NCI-H1092 (cell line): ENCODE measurements at places on chromosomes 3 and 15.

DNA sequence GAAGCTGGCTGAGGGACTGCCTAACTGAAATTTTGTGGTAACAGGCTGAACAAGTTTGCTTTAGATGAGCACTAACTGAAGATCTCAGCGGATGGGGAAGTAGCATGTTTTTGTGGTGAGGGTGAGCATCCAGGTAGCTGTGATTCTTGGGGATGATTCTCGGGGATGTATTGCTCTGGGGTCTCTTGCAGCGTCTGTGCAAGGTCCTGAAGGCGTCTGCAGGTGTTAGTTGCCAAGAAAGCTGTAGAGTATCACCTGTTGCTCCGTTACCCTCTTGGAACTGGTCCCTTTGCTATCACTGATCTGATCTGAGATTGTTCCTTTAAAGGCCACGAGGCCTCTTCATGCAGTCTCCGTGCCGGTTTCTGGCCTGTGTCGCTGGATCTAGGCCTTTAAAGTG lies 6.0 kb downstream of the TMED3 start:
- DNase-seq: no peak

GRCh38 chr15:79376383-79376782 lies 55.8 kb upstream of the MINAR1 start:
- no peak for DNase-seq

- no peak for DNase-seq
These were observed 10.0 kb downstream of the FAM98B start for GRCh38 chr15:38463893-38464292.

DNA sequence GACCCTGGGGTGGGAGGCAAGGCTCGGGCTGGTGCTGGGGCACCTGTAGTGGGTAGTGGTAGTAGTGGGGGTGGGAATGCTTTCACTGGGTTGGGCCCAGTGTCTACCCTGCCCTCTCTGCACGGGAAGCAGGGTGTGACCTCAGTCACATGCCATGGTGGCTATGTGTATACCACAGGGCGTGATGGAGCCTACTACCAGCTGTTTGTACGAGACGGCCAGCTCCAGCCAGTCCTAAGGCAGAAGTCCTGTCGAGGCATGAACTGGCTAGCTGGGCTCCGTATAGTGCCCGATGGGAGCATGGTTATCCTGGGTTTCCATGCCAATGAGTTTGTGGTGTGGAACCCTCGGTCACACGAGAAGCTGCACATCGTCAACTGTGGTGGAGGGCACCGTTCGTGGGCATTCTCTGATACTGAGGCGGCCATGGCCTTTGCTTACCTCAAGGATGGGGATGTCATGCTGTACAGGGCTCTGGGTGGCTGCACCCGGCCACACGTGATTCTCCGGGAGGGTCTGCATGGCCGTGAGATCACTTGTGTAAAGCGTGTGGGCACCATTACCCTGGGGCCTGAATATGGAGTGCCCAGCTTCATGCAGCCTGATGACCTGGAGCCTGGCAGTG lies 5.2 kb downstream of the DALRD3 start:
- DNase-seq: no peak

- no peak for DNase-seq
These were observed 25.9 kb upstream of the CRYBG3 start for GRCh38 chr3:97795951-97796350.

DNA sequence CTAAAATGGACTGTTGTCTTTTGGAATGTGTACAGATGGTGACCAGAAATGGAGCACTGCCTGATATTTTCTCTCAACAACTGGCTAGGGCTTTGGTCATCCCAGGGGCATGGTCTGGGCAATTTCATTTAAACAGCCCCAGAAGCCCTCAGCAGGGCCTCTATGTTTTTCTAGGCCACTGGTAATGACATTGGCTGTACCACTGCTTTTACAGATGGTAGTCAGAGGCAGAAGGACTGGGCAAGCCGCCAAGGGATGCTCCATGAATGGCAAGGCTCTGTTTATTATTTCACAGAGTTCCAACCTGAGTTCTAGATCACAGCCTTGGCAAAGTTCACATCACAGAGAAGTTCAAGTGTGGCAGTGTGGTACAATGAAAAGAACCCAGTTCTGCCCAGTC lies 37.0 kb upstream of the LMCD1 start:
- DNase-seq: no peak

DNA sequence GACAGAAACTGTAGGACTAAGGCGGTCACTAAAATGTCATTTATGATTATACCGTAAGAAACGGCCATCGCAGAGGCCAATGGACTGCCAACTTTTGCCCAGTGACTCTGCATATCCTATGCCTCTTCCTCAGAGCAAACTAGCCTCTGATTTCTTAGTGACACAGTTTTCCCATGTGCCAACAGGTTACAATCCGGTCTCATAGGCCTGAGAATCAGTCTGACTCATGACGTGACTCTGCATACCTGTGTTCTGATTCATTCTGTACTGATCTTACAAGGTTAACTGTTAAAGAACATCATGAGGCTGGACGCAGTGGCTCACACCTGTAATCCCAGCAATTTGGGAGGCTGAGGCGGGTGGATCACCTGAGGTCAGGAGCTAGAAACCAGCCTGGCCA lies 17.8 kb downstream of the RUBCN start:
- no peak for DNase-seq

DNA sequence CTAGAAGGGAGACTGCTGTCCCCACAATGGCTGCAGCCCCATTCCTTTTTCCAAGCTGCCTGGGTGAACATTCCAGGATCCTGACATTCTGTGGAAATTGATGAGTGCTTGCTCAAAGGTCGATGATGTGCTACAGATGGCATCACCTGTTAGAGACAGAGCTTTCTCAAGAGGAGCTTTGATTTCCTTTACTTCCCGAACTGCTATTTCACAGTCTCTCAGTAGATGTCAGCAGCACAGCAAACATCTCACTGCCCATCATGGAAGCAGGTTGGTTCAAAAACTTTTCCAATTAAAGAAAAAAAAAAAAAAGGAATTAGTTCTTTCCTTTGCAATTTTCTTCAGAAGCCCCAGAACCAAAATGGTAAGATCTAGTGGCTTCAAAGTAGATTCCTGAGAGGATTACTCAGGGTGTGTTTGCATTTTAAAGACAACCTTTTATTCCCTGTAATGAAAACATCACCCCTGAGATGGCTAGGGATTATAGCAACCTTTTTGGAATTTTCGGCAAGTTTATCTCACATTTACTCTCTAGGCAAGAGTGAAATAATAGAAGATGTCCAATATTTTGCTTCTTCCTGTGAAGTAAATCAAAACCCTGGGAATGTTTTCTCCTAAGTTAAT lies 44.8 kb downstream of the POLR2M start:
- DNase-seq: no peak

DNA sequence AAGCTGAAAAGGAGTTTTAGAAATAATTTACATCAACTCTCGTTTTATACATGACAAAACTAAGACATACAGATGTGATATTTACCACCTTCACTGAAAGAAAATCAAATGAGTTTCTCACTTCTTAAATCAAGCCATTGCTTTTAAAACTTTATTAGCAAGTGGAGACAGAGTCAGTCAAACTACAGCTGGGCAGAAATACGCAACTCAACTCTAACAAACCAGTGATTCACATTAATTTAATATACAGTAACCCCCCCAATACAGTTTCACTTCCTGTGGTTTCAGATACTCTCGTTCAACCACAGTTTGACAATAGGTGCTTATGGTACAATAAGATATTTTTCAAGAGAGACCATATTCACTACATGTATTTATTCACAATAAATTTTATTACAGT lies 477.1 kb downstream of the MAGI1 start:
- DNase-seq: no peak

DNA sequence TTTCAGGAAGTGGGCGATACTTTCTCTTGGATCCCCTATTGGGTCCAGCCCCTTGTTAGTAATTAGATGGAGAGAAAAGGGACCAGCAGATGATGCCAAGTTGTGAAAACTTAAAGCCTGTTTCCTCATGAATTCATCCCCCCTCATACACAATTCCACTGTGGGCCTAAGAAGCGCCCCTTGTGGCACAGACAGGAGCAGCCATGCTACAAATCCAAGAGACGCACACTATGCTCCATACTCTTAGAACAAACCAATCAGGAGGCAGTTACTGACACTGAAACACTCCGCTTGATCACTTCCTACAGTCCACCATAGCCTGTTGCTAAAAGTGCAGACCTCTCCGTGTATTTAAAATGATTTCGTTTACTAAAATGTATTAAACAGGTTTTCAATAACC lies 111.3 kb upstream of the ARRDC4 start:
- DNase-seq: no peak

- DNase-seq: no peak
These were observed 19.5 kb downstream of the PRKCD start for GRCh38 chr3:53180305-53181023.

GRCh38 chr3:58047826-58048225 lies 39.6 kb downstream of the FLNB start:
- no peak for DNase-seq

DNA sequence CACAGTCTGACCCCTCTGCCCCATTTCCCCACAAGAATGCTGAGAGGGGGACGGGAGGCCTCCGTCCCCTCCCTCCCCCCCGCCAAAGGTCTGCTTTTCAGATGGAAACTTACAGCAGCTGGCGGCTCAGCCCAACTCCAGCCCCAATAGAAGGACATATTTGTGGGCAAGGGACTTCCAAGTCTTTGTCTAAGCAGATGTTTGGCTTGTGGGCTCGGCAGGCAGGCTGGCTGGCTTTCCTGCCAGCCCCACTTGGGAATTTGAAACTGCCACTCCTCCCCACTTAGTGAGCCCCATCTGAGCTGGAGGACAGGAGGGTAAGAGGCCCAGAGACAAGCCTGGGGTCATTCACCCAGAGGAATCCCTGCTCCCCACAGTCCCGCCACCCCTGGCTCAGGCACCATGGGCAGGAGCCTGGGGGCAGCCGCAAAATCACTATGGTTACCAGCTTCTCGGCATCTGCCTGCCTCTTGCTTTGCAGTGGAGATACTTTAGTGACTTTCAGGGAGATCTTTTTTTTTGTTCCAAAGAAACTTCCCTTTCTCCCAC lies 53.6 kb downstream of the LMCD1 start:
- DNase-seq: no peak

- no peak for DNase-seq
These were observed 73.0 kb downstream of the SUMF1 start for GRCh38 chr3:4394048-4394447.

- DNase-seq: no peak
These were observed 47.9 kb downstream of the RNF13 start for GRCh38 chr3:149860881-149861280.

DNA sequence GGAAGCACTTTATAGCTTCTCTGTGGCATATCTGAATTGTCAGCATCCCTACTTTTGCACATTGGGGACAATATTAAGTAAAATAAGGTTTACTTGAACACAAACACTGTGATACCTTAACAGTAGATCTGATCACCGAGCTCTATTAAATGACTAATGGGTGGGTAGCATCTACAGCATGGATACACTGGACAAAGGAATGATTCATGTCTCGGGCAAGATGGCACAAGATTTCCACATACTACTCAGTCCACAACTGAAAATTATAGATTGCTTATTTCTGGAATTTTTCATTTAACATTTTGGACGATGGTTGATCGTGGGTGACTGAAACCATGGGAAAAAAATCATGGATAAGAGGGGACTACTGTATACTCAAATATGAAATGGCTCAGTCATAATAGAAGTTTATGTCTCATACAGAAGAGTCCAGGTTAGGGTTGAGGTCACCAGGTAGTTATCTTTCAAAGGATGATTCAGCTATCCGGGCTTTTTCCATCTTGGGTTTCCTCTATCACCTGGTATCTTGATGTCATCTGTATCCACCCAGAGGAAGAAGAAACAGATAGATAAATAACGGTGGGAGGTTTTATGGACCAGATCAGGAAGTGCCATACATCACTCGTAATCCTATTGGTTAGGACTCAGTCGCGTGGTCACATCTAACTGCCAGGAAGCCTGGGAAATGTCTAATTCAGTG lies 320.0 kb upstream of the RARB start:
- no peak for DNase-seq

DNA sequence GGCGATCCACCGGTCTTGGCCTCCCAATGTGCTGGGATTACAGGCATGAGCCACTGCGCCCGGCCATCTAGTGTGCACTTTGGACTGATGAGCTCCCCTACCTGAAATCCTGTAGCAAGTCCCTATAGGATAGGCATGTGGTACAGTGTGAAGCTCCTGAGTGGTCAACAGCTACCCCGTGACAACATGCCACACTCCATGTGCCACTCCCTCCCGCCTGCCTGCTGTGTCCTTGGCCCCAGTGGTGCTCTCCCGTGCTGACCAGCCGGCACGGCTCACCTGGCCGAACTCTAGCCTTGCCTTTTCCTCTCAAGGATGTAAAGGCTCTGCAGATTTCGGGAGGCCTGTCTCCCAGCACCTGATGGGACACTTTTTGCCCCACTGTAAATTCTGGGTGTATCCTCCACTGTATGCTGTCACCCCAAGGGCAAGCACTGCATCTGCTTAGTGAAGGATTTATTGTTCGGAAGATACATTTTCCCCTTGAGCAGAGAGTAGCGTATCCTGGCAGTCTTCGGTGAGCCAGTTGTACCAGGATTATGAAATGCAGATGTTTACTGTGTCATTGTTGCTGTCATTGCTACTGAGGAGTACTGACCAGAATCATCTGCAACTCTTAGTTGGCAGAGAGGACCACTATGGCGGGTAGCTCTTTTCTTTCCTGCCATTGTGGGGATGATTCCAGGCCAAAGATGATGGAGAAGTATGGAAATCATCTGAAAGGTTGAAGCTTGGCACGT lies 64.7 kb downstream of the IGF1R start:
- DNase-seq: no peak

DNA sequence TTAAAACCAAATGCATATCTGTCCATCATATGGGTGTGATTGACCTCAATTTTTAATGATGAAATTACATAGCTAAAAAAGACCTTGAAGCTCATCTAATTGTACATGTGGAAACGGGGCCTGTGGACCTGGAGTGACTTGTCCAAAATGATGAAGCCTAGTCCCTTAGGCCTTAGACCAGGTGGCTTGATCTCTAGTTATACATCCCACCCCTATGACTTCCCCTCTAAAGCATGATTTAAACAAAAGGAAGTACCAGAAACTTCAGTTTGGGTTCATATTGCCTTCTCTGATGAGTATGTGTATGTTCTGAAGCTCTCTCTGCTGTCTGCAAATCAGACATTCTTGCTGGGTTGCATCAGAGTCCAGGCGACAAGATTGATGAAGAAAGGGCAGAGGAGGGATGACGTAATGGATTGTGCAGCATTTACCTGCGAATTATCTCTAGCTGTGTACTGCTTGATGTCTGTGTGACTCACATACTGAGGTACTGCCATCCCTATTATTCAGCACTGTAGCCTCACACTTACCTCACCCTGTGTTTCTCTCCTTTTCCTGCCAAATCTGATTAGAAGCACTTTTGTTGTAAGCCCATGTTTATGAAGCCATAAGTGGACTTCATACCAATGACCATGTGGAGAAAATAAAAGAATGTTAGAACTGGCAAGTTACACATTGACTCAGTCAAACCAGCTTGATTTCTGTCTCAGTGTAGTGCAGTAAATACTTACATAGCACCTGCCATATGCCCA lies 111.5 kb downstream of the FILIP1L start:
- no peak for DNase-seq

DNA sequence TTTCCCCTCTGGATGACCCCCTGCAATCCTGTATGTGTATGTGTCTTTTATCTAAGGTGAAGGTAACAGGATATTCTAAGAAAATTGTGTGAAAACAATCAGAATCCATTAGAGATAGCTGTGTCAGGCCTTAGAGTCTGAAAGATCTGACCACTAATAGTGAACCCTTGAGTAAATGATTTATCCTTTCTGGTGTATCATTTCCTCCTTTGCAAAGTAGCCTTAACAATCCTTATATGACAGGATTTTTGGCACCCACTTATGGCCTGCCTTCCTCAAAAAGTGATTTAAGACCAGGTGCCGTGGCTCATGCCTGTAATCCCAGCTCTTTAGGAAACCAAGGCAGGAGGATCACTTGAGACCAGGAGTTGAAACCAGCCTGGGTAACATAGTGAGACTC lies 110.2 kb downstream of the RBPMS2 start:
- no peak for DNase-seq

- no peak for DNase-seq
These were observed 31.8 kb downstream of the GSK3B start for GRCh38 chr3:120062474-120062873.
